ENCODE measurements at places on chromosomes 5 and 9.

DNA sequence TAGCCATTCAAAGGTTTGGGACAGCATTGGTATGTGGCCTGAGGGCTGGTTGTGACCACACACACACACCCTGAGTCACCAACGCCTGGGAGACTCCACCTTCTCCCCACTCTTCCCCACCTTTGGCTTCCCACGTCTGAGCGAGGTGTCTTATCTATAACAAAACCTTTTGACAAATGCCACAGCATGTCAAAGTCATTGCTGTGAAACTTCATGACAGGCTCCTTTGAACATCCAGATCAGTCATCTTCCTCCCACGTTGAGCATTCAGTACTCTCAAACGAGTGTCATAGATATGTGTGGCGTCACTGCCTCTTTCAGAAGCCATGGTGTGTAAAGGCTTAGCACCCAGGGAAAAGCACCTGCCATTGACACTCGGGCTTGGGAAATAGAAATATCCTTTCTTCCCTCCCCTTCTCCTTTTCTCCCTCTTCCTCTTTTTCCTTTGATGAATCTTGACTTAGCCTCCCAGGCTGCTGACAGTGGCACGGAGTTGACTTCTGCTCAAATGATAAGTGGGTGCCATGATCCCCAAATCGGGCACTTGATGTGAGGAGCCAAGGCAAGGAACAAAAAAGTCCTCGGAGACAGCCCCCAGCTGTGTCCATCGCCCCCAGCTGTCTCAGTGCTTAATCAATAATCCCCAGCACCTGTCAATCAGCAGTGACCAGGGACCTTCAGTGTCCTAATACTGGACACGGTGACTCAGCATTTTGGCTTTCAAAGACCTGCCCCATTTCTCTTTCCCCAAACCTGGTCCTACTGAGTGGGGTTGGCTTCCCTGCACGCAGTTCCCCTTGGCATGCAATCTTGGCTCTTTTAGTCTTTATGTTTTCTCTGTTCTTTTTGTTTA is 114.8 kb downstream of the FGF18 start:
- no peak for DNase-seq

DNA sequence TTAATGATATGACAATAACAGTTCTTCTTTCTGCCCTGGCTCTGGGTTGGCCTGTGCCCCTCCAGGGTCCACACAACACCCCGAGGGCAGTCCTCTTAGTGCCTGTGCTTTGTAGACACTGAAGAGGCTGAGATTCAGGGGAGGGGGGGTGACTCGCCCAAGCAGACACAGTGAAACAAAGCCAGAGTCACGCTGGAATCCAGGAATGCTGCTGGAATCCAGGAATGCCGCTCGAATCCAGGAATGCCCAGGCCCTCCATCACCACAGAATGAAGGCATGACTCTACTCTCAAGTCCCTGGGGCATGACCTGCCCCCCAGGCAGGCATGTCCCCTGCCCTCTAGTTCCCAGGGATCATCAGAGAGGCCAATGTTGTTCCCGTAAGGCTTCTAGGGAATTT is 73.1 kb downstream of the LRSAM1 start:
- no peak for DNase-seq

- DNase-seq, result no peak
Measured at GRCh38 chr9:75930730-75931321, 40.4 kb downstream of the PCSK5 start.

GRCh38 chr5:6176102-6176693 is 202.1 kb downstream of the MED10 start:
- no peak for DNase-seq

- peak; percentile 58 for DNase-seq
Measured at GRCh38 chr5:122775550-122776542, 966 bp downstream of the SNX2 start.

- DNase-seq, result no peak
Measured at GRCh38 chr5:112257976-112258375, 161.1 kb downstream of the EPB41L4A start.

DNA sequence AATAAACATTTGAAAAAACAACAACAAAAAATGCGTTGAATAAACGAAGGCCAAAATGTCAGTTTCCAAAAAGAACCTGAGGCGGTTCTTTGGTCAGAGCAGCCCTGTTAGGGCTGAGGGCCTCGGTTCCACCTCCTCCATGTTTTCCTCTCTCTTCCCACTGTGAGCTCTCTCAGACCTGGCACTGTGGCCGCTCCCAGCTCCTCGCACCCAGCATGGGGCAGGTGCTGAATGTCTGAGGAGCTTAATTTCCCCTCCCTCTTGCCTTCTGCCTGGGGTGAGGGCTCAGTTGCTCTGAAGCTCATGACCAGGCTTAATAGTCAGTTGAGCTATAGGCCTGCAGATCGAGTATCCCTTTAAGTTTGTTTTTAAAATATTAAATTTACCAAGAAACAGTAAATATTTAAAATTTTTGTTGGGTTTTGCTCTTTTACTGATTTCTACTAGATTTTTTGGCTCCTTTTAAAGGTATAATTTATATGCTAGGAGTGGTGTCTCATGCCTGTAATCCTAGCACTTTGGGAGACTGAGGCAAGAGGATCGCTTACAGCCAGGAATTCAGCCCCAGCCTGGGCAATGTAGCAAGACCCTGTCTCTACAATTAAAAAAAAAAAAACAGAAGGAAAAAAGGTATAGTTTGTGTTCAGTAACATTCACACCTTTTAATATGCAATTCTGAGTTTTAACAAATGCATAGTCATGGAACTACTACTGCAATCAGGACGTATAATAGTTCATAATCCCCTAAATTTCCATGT is 28.1 kb downstream of the DAPK1 start:
- no peak for DNase-seq

DNA sequence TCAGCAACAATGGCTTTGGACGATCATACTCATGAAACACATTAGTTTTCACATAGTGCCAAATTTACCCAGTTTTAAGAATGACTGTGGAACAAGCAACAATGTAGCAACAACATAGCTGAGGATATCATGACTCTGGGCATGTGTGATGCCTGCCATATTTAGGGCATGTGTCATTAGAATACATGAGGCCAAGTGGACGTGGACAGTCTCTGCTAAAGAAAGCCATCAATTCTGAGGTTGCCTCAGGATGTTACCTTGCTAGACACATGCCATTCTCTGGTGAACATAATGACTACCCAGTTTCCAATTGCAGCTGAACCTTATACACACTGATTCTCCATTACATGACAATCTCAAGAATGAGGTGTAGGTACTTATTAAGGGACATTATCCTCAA is 103.3 kb upstream of the ADAMTS19 start:
- no peak for DNase-seq

DNA sequence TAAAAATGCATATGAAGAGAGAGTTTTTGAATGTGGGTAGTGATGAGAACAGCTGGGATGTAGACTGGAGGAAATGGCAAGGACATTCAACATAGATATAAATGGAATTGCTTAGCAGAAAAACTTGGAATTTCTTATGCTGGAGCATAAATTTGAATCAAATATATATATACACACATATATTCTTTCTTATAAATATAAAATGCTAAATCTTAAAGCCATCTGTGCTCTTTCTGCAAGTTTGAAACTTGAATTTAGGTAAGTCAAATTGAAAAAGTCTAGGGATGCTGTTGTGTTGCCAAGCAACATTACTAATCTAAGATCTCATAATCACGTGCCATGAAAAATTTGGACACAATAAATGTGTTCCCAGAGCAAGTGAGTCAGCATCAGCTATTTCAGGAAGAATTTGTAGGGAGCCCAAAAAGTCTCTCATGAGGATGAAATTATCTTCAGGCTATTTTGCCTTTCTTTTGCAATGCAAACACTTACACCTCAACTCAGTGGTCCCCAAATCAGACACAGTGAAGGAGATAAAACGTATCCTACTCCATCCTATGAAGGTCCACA is 58.4 kb upstream of the ALDH1A1 start:
- peak; percentile 26 for DNase-seq

GRCh38 chr9:136799079-136799853 is 3.1 kb downstream of the CCDC183 start:
- DNase-seq, result peak; percentile 87

GRCh38 chr5:92455011-92455410 is 1071.9 kb upstream of the ARRDC3 start:
- DNase-seq, result no peak

DNA sequence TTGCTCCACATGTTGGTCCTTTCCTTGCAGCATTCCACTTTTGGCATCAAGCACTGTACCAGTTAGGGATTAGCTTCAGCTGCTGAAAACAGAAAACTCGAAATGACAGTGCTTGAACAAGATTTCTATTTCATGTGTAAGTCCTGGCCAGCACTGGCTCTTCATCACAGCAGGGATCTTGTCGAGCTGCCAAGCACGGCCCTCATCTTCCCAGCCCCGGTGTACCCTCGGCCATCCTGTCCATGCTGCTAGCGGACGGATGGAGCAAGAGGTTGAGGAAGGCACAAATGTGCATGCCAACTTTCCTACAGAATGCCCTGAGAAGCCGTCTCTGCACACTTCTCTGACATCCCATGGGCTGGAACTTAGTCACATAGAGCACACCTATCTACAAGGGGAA is 130.6 kb downstream of the TENT4A start:
- DNase-seq, result no peak

- no peak for DNase-seq
Measured at GRCh38 chr5:54177058-54177457, 133.3 kb downstream of the ARL15 start.

- no peak for DNase-seq
Measured at GRCh38 chr5:160605266-160605665, 183.6 kb downstream of the PTTG1 start.

DNA sequence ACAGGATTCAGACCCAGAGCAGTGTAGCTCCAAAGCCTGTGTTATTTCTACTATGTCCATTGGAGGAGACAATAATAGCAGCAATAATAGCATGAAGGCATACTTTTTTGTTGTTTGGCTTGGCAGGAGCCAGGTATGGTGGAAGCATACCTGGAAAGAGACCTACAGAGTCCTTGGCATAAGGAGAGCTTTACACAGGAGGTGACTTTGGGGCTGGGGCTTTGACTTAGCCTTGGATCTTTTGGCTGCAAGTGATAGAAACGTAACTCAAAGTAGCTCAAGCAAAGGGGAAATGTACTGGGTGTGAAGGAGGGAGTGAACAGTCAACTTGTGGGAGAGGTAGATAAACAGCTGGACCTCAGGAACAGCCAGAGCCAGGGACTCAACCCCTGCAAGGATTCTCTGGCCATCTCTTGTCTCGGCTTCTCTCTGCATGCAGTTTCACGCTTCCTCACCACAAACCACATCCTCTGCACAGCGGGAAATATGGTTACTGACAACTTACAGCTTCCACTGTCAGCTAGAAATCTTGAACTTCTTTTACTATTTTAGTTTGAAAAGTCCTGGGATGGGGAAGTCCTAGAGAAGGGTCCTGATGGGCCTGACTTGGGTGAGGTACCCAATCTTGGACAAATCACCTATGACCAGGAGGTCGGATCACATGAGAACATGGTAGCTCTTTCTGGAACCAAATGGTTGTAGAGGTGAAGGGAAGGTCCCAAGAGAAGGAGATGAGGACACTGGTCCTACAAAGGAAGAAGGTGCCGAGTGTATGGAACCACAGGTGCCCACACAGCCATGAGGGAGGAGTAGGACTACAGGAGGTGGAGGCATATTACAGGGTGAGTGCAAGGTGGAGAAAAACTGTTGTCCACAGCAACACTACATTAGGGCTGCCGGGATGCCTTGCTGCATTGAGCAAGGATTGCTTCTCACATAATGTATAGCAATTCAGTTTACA is 47.0 kb upstream of the TGFBR1 start:
- peak; percentile 69 for DNase-seq

DNA sequence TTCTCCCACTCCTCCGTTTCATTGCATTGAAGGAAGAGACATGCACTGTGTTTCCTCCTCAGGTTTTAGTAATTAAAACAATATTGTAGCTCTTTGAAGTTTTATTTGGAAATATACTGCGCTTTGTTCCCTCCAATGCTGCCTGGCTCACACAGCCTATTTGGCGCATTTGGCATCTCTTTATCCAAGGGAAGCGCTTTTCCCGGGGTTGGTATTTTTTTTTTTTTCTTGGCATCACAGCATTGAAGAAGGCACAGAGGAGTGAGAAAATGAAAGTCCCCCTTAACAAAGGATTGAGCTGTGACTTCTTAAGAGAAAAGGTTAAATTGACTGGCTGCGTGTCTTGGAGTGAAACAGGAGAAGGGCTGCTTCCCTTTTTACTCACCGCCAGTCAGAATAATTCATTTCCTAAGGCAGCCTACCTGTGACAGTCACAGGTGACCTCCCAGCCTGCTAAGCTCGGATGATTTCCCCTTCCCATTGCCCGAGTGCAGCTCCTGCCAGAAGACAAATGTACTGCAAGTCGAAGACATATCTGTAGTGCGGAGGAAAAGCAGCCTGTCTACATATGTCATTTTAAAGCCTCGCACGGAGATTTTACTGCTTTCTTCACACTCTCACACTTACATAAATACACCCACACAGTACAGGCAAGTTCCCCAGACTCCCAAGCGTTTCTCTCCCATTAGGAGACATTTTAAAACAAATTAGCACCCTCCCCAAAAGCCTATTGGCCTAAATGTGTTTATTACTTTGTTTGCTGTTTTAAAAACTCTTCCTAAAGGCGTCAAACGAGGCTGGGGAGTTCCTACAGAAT is 665.5 kb upstream of the ZNF608 start:
- no peak for DNase-seq

GRCh38 chr9:113350937-113351336 is 1.6 kb downstream of the BSPRY start:
- DNase-seq, result peak; percentile 48

DNA sequence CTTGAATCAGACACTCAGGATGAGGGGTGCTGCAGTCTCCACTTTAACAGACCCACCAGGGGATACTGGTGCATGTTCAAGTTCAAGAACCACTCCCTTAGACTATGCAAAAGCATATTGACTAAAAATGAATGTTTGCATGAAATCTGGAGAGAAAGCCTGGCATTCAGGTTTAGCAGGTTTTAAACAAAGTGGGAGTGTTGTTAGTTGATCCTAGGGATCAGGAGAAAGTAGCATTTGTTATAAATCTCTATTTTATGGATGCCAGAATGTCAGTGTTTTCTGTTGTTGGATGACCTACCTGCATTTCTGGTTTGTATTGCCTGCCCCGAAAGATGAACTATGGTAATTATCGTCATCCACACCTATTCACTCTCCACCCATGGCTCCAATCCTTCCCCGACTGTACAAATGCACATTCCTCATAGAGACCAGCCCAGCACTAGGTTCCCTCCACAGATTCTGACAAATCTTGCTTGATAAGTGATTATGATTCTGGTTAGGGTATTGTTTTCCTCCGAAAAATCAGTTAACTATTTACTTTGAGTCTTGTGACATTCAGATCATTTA is 17.2 kb downstream of the TMEM252 start:
- DNase-seq, result peak; percentile 85

DNA sequence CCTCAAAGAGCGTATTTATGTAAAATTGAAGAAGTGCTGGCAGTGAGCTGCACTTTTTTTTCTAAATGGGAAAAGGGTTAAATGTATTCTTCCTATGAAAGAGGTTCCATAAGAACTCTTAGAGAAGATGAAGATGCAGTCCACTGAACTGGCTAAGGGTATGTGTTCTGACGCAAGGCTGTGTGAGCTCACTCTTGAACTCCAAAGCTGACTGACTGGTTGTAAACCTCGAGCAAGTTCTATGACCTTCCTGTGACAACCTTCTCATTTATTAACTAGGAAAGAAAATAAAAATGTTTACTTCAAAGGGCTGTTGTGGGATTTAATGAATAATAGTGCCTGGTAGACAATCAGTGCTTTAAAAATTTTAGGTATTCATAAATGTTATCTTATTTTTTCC is 46.7 kb downstream of the POC5 start:
- DNase-seq, result no peak

- DNase-seq, result no peak
Measured at GRCh38 chr5:102986074-102986473, 133.9 kb downstream of the GIN1 start.

GRCh38 chr9:3018691-3019230 is 174.9 kb upstream of the PUM3 start:
- DNase-seq, result no peak

- DNase-seq, result no peak
Measured at GRCh38 chr5:96756985-96757384, 50.8 kb downstream of the ERAP1 start.

Measured in stomach (tissue), 19 donors.